D721Med (cell line): ENCODE measurements at places on chromosomes 11 and 22.

DNA sequence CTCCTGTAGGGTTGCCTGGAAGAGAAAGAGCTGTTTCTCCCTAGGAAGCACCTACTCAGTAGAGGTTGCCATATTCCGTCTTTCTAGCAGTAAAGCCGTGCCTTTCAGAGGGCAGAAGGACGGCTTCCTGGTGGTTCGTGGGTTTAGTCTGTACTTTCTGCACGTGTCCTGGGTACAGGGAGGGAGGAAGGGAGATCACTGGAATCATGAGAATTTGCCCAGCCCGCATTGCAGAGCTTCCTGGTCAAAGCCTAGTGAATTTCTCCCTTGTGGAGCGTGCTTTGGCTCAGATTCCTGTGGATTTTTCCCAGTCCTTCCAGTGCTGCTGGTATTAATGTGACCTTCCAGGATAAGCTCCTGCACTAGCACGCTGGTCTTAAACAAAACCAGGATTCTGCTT lies 44.9 kb downstream of the GRAMD1B start:
- no peak for DNase-seq

DNA sequence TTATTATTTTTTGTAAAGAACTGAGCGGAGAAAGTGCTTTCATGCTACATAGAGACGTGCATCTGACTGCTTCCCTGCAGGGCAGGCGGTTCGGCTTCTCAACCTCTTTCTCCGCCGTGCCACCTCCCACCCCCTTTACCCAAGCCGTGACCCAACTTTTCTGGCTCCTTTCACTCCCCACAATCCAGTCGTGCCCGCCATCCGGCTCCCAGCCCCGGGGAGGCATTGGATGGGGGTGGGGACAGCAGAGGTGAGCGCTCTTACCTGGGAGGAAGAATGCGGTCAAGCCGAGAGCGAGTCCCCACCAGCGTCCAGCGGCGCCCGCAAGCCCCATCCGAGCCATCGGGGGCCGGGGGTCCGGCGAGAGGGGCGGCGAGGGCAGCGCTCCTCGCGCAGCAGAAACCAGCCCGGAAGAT lies 781 bp downstream of the NECTIN1 start:
- no peak for DNase-seq

GRCh38 chr22:50507421-50507990 lies at the start of gene LMF2:
LMF2 (minus strand) TSS chr22:50507702; CDS start chr22:50507675, 27 bp downstream.
- DNase-seq = peak; percentile 66

DNA sequence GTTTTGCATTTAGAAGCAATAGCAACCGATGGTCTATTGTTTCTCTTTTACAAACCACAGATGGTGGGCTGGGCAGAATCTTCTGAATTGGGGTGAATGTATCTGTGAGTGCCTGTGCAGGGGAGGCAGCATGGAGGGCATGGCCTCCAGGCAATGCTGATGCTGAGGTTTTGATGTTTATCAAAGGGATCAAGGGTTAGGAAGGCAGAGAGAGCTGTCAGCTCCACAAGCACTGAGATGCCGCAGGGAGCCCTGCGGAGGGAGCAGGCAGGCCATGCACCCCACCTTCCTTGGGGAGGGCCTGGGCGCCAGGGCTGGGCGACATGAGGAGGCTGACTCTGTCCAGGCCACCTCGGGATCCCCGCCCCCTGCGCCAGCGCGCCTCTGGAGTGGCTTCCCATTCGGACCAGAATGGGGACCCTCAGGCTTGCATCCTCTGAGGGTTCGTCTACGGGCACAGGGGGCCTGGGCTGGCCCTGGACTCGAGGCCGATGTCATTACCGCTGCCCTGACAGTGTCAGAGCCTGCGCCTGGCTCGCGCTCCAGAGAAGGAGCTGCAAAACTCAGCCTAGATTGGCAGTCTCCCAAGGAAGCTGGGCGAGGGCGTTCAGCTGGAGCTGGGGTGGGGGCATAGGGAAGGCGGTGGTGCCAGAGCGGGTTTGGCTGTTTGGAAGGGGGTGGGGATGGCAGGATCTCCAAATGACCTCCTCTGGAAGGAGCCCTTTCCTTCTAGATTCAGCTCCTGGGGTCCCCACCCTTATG lies 13.9 kb upstream of the TH start:
- DNase-seq = no peak

- DNase-seq = no peak
Observed at GRCh38 chr22:29310065-29310862, 3.8 kb downstream of the GAS2L1 start.

- no peak for DNase-seq
Observed at GRCh38 chr11:47272706-47273105, 2.8 kb downstream of the MADD start.

DNA sequence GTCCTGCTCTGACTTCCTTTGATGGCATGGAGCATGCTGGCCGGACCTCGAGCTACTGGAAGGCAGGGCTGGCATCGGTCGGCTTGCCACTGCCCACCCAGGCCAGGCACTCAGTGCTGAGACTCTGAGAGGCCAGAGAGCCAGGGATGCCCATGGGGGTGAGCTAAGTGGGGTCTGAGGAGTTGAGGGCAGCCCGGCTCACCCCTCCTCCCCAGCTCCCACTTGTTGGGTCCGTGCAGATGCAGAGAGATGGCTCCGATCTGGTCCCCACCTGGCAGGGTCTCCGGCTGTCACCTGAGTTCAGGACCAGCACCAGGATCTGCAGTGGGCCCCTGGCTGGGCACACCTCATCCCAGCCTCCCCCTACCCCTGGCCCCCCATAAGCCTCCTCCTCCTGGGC lies 13.3 kb downstream of the LSP1 start:
- no peak for DNase-seq

DNA sequence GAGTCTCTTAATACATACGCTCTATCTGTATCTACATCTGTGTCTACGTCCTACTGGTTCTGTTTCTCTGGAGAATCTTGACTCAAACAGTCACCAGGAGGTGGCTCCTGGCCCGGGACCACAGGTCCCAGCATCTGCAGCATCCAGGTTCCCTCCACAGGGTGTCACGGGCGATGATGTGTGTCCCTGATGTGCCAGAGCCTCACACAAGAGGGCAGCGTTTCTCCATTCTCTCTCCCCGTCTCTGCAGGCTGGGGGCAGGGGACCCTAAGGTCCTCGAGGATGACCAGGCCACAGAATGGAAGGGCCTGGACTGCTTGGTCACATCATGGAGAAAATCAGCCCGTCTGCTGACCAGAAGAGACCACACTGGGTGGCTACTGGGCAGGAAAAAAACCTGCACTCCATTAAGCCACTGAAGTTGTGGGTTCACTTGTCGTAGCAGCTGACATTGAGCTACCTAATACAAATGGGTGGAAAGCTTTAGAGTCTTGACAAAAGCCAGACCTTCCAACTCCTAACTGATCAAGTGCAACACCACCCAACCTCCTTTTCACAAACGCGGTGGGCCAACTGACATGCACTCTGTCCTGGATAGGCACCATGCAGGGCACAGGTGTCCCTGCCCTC lies 392.5 kb downstream of the CTTN start:
- no peak for DNase-seq

GRCh38 chr11:104279587-104279986 lies 115.6 kb upstream of the PDGFD start:
- DNase-seq = no peak

GRCh38 chr11:64323373-64323772 lies 5.5 kb downstream of the PRDX5 start:
- no peak for DNase-seq

DNA sequence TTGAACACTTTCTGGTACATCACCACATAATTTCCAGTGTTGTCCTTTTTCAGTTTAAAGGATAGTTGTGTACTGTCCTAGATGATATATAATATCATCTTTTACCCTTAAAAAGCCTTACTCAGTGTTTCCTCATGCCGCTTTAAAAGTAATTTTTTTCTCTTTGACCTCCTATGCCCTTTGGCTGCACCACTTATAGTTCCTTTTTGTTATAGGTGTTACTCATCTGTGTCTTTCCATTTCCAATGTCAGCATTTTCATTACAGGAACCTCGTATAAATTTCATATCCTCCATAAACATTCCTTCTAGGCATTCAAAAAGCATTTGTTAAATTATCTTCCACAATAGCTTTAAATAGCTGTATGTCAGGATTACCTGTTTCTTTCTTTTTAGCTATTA lies 40.8 kb downstream of the USP47 start:
- DNase-seq = no peak

GRCh38 chr22:22554587-22555284 lies 4.3 kb downstream of the PRAME start:
- no peak for DNase-seq

DNA sequence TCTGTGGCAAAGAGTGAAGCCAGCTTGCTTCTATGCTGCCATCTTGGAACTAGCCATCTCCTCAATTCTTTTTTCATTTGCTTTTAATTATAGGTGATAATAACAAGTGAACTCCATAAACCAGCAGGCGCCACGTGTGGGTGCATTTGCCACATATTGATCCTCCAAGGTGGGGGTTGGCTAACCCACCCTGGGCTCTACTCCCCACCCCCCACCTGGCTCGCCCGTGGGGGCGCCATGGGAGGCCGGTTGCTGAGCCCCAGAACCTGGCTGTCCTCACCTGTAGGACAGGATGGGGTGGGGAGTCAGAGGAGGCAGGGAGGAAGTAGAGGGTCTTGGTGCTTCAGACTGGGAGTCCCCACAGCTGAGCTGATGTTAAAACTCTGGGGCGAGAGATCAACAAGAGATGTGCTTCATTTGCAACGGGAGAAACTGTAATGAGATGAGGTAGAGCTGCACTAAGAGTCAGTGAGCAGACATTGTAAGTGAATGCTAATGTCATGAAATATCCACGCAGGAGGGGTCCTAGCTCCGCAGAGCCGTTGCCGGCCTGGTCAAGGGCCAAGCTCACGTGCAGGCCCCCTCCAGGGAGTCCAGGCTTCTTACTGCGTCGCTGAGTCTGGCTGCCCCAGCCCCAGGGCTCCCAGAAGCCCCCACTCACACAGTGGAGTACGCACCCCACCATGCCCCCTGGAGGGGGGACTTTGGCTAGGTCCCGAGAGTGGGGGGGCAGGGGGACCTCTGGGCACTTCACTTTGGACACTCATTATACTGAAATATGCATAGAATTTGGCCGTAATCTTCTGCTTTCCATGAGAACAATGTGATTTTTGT lies 59.4 kb downstream of the BRD1 start:
- no peak for DNase-seq
